Skeletal muscle tissue (tissue), 5 donors: ENCODE measurements at places on chromosomes 4 and X. TPM values are rescaled to one million over a fixed set of nuclear protein-coding genes. Genes with fewer than 3 reads are reported as not detected.

Gene FMR1NB
- total RNA-seq = not detected

Gene FGF16
- 3.1 TPM for total RNA-seq

Gene PPP1R2C
- total RNA-seq = not detected

Gene NIPAL1
- total RNA-seq = 1.0 TPM

Gene FBXW7
- total RNA-seq = 102 TPM

Gene HMX1
- not detected for total RNA-seq

Gene PAGE1
- total RNA-seq = not detected

Gene GRSF1
- total RNA-seq = 87.7 TPM

Gene PPEF1
- total RNA-seq = 1.0 TPM

Gene TMEM192
- 3.1 TPM for total RNA-seq

Gene TKTL2
- under 0.01 TPM for total RNA-seq

Gene FRMD7
- 0.52 TPM for total RNA-seq

Gene PPP3CA
- 40.2 TPM for total RNA-seq

Gene FRMPD4
- total RNA-seq = 1.0 TPM

Gene ATG4A
- total RNA-seq = 18.3 TPM

Gene PNMA5
- total RNA-seq = under 0.01 TPM

Gene ATOH1
- total RNA-seq = not detected

Gene MAD2L1
- total RNA-seq = 4.2 TPM

Gene PNPLA4
- 13.6 TPM for total RNA-seq

Gene CXXC4
- 1.0 TPM for total RNA-seq

Gene LPAR4
- total RNA-seq = 8.9 TPM

Gene SCML2
- total RNA-seq = 7.3 TPM

Gene PGAM4
- not detected for total RNA-seq
